Spinal cord (tissue), 10 donors: ENCODE measurements at places on chromosomes 4 and X.

DNA sequence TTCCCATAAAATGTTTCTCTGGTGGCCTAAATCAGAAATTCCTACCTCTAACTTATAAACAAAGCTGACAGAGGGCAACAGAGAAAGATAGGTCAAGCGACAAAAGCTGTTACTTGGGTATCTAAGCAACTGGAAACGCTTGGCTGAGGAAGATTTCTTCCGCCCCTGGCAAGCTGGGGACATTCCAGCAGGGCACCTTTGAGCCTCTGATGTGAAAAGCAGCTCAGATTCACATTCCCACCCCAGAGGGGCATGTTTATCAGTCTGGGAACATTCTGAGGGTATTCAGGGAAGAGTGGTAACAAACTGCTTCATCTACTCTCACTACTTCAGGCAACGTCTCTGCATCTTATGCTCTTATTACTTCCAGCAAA is 3.5 kb upstream of the CDS1 start:
- no peak for DNase-seq

- DNase-seq: no peak
These were observed 701.9 kb upstream of the ACTRT1 start for GRCh38 chrX:128754130-128754529.

DNA sequence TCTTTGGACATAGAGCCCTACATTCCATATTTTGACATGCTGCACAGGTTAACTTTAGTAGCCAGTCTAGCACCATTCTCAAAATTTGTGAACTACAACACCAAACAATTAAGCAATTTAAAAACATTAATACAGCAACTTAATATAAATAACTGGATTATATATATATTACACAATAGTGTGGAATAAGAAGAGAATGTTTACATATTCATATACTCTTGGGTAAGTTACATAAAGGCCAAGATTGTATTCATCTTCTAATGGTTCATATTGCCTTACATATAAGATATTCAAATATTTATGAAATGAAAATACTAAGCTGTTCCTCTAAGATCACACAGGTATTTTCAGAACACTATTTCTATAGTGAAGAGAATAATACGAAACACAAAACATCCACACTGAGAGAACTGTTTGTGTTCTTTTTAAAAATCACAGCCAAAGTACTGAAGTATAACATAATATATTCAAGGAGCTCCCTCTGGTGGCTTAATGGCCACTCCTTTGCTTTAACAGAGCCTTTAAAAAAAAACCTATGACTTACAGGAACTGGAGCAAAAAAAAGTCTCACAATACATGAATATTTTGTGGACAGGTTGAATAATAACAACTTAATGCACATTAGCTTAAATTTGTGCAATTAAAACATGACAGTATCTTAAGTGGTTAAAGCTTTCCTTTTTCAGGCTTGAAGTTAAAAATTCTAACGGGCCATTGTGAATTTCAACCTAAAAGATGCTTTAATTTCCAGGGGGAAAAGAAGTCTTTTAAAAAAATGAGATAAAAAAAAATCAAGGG is 46.2 kb downstream of the NEK1 start:
- peak; percentile 92 for DNase-seq

DNA sequence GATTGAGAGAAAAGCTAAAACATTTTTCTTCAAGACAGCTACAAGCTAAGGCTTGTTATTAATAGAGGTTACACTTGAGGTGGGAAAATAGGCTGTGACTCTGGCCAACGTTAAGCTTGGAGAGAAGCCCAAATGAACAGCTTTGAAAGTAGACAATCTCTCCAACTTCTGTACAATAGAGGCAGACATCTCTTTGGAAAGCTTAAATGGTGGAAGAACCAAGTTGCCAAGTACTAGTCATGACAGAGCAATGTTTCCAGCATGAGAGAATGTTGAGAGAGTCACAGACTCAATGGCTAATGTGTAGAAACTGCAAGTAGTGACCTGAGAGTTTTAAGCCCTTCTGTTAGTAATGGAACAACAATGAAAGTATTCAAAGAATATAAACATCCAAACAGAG is 298.1 kb downstream of the INPP4B start:
- DNase-seq: peak; percentile 29

DNA sequence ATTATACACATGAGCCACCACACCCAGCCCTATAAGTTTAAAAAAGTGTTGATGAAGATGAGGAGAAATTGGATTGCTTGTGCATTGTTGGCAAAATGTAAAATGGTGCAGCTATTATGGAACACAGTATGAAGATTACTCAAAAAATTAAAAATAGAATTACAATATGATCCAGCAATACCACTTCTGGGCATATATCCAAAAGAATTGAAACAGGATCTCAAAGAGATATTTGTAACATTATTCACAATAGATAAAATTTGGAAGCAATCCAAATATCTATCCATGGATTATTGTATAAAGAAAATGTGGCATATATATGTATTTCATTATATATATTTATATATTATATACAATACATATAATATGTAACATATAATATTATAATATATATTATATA is 515.6 kb upstream of the GNPDA2 start:
- no peak for DNase-seq

DNA sequence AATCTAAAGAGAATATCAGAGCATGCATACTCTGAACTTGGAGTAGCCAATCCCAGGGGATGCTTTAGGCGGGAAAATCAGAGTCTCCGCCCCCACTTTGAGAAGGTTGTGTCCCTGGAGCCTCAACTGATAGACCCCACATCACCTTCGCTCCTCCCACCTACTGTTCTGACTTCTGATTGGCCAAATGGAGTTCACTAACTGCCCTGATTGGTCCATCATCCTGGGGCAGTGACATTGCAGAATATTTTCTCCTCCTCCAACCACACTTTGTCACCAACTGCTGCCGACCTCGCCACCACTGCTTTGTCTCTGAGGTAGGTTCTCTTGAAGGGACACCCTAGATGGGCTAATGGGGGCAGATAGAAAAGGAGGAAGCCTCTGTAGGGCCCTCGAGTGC is 22.7 kb upstream of the SPACA5B start:
- no peak for DNase-seq

DNA sequence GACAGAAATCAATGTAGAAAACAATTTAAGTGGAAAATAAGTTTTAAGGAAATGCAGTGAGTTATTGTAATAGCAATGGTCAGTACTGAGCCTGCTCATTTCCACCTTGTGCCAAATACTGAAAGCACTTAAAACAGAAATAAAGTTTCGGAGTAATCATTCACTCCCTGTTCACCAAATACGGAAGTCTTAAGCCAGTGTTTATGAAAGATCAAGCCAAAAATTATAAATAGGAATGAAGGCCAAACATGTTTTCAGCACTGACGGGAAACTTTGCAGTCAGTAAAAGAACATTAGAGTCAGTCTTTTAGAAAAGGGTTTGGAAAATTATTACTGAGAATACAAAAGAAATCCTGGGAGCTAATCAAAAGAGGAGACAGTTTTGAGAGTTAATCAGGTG is 178.6 kb downstream of the DMD start:
- DNase-seq: no peak

GRCh38 chr4:79947386-79947785 is 125.6 kb downstream of the ANTXR2 start:
- no peak for DNase-seq

DNA sequence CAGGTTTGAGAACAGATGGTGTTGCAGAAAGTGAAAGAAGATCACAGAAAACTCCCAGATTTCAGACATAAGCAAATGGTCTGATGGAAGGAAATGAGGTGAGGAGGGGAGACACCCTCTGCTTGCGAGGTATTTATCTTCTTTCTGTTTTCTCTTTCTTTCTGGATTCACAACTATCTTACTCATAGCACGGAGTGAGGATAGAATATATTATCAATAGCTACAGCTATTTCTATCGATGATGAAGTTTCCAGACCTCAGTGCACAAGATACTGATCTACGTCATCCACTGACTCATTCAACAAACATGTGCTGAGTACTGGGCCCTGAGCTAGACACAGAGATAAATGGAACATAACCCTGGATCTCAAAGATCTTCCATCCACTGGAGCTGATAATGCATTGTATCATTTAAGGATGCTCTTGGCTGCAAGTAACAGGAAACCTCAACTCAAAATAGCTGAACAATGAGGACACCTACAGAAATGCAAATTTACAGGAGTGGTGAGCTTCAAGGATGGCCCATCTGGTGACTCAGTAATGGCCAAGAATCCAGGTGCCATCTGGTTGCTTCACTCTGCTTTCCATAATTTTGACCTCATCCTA is 21.2 kb downstream of the SLC2A9 start:
- no peak for DNase-seq

GRCh38 chrX:48981178-48981577 is 9.5 kb upstream of the KCND1 start:
- DNase-seq: no peak

DNA sequence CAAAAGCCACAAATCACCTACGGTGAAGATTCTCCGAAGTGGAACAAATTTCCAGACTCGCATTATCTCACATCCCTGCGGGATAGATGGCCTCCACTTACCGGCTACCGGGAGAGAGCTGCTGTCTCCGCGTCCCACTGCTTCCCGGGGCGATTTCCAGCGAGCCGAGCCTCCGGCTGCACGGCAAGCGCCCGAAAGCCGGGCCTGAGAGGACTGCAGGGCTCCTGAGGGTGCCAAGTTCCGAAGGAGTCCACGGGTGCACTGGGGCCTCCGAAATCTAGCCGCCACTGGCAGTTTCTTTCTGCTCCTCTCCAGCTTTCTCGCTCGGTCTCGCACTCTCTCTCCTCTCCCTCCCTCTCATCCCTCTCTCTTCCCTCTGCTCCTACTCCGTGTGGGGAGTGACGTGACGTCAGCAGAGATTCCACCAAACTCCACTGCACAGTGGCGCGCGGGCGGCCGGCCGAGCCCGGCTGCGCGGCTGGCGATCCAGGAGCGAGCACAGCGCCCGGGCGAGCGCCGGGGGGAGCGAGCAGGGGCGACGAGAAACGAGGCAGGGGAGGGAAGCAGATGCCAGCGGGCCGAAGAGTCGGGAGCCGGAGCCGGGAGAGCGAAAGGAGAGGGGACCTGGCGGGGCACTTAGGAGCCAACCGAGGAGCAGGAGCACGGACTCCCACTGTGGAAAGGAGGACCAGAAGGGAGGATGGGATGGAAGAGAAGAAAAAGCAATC is 14.0 kb upstream of the PITX2 start:
- DNase-seq: no peak

DNA sequence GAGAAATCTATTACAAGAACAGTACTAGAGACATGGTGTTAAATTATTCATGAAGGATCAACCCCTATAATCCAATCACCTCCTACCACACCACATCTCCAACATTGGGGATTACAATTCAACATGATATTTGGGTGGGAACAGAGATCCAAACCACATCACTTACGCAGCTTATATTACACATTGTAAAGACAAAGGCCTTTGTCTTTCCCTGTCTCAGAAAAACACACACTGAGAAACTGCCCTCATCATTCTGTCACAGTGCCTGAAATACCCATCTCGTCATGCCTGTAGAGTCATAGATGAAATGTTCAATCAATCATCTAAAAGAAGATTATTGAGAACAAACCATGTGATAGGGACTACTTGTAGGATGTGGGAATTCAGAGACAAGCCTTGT is 558.8 kb upstream of the GRIA3 start:
- no peak for DNase-seq

GRCh38 chrX:54995621-54996020 is 1.6 kb upstream of the PFKFB1 start:
- no peak for DNase-seq

DNA sequence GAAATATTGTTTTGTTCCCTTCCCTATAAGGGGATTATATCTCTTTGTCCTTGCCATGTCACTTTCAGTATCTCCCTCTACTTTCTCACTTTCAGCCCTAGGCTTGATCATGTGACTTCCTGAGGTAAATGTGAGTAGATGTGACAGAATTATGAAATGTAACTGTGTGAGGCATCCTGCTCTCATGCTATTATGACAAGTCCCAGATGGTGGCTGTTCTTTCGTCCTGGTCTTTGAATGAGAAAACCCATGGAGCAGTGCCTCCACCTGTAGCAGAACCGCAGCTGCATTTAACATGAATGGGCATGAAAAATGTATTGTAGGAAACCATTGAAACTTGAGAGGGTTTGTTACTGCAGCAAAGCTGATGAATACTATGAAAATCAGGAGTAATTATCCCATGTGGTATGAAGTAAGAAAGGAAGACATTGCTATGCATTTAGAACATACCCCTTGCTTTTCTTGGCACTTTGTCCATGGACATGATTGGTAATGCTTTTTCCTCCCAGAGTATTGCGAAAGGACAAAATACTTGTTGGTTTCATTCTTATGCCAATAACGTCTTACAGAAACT is 202.2 kb upstream of the GPRIN3 start:
- no peak for DNase-seq

DNA sequence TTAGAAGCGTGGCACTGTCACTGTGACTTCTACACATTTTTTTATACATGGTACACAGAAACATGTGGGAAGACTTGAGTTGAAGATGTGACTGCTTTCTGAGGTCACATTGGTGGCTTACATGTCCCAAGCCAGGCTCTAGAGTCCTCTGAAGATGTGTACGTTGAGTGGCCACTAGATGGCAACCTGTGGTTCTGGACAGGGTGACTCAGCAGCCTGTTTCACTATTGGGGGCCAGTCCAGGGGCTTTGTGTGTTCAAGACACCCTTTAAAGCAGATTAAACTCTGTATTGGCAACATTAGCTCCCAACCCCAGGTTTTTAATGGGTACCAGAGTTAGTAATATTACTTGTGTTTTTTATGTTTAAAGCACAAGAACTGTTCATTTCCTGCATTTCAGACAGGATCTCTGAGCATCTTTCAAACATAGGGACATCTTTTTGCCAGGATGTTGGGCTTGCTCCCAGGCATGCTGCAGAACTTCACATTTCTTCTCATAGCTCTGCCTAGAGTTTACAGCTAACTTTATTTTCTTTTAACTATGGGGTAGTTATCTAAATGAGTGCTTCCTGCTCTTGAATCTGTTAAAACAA is 53.0 kb downstream of the DCUN1D4 start:
- DNase-seq: peak; percentile 17

DNA sequence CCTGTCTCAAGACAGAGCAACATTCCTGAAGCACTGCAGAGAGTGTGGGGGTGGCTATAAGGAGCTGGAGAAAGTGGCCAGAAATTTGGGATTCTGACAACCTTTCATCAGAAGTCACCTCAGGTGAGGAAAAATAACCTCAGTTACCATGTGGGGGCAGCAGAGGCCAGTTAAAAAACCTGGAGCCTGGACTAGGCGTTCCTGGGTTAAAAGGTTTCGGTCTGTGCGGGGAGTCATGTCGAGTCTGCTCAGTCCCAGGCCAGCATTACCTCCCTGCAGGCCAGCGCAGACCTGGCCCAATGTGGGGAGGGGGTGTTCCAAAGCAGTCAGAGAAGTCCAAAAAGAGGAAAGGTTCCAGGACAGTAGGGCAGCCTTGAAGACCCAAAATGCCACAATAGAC is 10.9 kb upstream of the NALF2 start:
- peak; percentile 68 for DNase-seq

DNA sequence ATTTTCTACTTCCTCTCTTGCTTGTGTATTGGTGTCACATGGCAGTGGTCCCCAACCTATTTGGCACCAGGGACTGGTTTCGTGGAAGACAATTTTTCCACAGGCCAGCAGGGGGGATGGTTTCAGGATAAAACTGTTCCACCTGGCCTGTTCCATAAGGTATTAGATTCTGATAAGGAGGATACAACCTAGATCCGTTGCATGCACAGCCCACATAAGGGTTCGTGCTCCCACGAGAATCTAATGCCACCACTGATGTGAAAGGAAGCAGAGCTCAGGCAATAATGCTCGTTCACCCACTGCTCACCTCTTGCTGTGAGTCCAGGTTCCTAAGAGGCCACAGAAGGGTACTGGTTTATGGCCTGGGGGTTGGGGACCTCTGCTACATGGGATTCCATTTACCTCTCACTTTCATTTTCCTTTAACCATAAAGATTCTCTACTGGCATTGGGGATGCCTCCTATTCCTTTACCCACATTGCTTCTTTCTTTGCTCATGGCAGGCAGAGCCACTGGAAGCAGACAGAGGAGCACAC is 38.1 kb downstream of the SEC31A start:
- no peak for DNase-seq
